NCI-H2081 treated with DMSO at 0.1 percent for 48 hours (cell line): ENCODE measurements at places on chromosomes 6 and 20.

DNA sequence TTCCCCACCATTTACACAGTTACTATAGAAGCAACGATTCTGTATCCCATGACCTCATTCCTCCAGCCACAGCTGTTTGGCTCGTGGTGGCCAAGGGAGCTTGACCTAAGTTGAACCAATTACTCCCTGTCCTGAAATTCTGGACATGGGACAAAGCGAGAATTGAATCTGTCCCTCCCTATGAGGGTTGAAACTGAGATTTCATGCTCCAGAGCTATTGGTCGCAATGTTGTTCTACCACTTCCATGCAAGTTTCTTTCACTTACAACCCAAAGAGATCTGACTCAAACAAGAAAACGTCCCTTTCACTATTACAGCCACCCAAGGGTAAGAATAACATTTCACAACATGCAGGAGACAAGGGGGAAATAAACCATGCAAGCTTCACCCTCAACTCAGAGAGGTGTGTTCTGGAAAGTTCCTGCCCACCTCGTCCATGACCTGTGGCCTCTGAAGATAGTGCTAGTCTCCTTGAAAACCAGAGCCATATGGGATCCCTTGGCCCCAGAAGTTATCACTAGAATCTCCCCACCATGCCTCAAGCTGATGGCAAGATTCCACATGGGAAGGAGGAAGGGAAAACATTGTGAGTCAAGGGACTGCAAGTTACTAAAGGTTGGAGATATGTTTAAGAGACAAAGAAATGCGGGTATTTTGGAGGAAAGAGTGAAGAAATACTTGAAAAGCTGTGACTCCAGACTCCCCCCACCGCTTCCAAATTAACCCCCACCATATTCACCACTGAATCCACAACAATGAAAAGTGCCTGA, 74.5 kb upstream of the SRSF6 start:
- DNase-seq, result no peak

DNA sequence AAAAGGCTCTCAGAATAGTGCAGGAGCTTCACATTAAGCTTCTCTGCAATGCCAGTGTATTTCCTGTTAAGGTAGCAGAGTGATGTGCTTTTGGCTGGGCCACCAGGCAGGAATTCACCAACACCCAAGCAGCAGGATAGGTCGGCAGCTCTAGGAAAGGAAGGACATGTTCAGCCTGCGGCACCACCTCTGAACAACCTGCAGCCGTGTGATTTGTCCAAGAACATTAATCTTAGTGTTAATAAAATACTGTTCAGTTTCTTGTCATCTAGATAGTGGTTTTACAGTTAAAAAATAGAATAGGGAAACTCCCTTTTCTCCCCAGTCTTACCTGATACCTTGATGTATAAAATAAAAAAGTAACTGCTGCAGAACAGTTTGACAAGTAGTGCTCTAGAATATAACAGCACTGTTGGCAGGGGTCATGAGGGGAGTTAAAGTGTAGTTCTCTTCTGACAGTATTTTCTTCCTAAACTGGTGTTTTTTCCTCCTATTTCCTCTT, 18.8 kb downstream of the ZNF292 start:
- DNase-seq, result no peak

DNA sequence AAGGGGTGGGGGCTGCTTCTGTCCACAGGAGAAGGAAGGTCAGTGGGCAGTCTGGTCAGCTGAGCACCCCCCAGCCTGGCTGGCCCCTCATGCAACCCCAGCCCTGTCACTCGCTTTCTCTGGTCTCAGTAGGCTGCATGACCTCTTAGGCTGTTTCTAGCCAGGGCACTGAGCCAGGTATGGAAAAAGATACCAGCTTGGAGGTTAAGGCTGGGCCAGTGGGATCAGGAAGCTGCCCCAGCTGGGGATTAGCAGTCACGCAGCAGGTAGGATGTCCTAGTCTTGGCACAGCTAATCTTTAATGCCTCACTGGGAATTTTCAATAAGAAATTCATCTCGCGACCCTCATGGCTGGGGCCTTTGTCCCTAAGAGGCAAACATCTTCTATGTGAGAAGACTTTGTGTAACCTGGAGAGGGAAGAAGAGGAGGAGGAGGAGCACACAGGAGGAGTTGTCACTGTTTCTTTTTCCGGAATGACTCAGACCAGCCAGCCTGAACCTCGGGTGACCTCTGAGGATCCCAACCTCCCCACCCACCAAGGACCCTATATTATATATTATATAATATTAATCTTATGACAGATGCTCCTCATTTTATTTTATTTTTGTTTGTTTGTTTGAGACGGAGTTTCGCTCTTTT, 2.4 kb upstream of the BPIFA2 start:
- no peak for DNase-seq

GRCh38 chr6:33869826-33870423, 66.1 kb upstream of the MLN start:
- no peak for DNase-seq

DNA sequence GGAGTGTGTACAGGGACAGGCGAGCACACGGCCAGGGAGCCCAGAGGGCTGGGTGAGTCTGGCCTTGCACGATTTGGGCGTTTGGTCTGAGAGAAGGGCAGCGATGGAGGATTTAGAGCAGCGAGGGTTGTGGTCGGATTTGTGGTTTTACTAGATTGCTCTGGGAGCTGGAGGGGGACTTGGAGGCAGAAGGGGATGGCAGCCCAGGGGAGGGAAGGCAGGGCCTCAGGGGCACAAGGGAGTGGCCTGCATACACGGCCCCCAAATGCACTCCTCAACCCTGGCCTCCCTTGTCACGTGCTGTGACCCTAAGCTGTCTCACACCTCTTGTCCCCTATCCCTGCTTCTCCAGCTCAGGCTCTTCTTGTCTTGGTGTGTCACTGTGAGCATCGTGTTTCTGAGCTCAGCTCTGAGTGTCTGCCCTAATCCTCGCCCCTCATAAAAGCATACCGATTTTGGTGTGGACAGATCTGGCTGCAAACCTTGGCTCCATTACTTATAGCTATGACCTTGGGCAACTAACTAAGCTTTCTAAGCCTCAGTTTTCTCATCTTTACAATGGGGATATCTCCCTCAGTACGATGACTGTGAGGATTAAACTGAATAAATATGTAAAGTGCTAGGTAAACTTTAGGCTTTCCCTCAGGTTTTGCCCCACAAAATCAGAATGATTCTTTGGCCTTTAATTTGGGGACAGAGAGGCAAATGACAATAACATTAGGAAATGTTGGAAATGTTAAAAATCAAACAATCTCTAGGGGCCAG, 120.1 kb upstream of the ARMC2 start:
- no peak for DNase-seq

DNA sequence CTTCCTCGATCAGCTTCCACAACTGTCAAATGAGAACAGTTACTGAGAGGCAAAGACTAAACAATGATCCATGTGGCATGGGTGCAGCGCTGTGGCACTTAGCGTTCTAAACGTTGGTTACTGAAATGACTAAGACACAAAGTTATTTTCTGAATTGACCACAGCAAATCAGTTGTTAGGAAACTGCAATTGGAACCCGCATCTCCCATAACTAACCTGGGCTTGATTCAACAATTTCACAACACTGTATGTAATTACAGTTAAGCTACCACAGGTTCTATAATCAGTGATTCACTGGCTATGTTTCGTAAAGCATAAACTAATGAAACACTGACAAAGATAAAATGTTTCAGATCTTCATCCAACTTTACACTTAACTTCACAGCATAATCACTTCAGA, 12.5 kb downstream of the WDR27 start:
- no peak for DNase-seq

DNA sequence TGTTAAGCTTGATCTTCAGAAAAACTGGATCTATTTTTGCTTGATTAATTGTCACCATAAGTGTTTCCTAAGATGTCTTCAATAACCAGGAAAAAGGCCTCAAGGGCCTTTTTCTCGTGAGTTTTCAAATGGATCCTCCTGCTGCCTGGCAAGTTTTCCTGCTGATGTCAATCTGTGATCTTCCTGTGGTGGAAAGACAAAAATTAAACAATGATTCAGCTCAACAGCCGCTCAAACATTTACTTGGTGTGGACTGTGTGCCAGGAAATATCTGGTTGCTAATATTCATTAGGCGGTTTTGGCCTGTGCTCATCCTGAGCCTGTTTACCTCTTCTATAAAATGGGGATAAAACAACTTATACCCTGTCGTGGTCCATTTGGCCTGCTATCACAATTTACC, 35.4 kb upstream of the SSTR4 start:
- no peak for DNase-seq

GRCh38 chr6:138521790-138522189, 22.5 kb upstream of the NHSL1 start:
- no peak for DNase-seq

DNA sequence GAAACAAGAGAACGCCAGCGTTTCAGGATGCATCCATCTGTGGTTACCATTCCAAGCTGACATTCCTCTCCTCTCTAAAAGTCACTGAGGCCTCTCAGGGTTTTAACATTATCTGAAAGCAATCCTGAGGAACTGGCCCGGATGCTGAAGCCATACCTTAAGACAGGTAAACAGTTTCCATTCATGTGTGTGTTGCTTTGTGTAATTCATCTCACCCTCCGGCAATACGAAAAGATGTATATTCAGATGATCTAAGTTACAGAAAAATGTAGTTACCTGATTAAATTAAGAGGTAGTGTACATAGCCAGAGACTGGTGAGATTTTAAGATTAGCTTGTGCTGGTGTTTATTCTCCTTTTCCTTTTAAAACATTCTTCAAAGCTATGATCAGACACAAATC, 68.4 kb upstream of the BACH2 start:
- no peak for DNase-seq

DNA sequence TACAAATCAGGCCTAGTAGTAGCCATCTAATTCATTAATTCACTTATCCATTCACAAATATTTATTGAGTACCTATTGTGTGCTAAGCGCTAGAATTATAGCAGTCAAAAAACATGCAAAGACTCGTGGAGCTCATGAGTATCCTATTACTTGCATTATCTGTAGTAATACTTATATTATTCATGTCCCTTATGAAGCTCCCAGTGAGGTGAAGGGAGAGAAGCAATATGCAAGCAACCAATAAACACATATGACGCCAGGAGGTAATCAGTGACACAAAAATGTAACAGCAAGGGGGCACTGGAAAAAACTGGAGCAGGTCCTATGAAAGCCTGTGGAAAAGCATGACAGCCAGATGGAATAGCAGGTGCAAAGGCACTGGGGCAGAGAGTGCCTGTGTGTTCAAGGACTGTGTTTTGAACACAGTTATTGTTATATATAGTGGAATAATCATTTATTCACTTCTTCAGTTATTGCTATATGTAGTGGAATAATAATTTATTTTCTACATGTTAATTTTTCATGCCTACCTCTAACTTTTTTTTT, 109.5 kb downstream of the KIF13A start:
- no peak for DNase-seq

DNA sequence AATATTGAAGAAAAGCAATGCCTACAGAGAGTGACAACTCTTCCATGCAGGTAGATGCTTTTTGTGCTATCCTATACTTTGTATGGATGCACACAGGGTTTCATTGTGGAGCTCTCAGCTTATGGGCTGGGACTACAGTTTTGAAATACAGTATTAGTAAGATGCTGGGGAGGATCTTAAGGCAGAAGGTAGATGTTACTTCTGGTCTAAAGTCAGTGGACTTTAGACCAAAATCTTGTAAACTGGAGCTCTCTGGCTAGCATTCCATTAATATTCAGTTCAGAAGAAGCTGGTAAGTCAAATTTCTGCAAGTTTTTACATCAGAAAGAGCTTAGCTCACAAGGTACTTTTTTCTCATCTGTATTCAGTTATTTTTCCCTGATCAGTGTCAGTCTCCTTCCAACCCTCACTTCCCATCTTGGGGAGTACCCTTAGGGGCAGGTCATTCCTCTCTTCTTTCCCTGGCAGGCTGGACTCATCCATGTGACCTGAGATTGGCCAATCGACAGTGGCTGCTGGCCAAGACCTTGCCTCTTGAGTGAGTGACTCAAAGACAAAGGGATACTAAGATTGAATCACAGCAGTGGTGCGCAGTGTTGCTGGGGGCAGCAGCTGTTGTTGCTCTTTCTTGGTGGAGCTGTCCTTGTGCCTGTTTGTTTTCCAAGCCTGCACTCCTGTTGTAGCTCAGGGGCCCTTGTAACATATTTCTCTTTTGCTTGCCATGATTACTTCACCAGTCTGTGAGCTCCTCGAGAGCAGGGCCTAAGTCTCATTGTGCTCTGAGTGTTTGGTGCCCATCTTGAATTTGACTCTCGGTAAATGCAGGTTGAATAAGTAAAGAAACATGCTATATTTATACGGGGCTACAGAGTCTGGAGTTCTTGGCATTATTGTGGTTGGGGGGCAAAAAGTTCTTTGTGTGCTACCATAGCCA, 2.8 kb upstream of the PHF20 start:
- no peak for DNase-seq

DNA sequence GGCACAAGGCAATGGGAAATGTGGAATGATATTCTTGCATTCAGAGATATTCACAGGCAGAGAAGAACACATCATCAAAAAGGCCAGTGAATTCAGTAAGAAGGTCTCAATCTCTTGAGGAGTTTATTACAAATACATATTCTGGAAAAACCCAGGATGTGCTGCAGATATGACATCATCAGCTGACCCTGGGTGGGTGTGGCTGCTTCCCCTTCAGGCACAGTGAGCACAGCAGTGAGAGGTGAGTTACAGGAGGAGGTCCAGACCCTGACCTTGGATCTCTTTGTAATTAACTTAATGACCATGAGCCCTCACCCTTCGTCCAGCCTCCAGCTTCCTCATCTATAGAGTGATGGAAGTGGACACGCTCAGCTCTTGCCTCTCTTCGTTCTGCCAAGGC, 147.5 kb upstream of the SYNDIG1 start:
- no peak for DNase-seq

DNA sequence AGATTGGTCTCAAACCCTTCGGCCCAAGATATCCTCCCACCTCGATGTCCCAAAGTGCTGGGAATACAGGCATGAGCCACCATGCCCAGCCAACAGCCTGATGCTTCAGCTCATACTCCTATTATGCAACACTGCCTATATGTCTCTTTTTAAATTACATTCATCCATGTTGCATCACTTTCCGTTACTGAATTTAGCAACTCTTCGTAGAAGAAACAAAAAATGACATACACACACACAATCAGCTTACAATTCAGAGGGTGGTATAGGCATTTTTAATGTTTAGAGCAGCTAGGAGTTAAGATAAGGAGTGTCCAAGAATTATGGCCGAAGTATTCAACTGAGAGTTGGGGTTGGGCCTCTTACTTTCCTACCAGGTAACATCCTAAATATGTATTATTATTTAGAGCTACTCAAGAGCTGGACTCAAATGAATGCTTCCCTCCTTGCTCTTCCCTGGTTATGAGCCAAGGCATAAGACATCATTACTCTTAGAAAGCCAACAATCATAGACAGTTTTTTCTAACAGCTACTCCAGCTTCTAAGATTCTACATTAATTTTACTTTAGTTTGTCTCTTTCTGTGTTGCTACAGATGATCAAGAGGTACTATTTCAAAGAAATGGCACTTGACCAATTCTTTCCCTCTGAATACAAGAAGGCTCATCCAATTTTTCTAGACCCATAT, 62.0 kb upstream of the BMP5 start:
- no peak for DNase-seq

DNA sequence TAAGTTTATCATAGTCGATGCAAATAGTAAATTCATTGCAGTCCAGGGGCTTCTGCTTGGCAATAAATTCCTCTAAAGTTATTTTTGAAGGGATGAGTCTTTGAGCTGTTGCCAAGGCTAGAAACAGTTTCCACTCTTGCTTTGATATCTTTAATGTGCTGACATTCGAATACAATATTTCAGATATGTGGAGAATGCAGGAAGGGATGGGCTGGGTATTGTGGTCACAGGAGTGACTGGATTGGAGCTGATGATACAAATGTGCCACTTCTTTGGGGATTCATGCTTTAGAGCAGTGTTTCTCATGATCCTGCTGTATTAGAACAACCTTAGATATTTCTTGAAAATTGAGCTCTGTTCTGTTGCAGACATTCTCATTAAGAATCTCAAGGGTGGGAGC, 139.0 kb downstream of the PRDM13 start:
- no peak for DNase-seq
